Progenitor cell of endocrine pancreas (in vitro differentiated cells): ENCODE measurements at places on chromosomes 2 and 18.

GRCh38 chr2:189312643-189313042, 128.6 kb upstream of the WDR75 start:
- no peak for DNase-seq

GRCh38 chr2:67459761-67460160, 62.6 kb downstream of the ETAA1 start:
- DNase-seq: no peak

GRCh38 chr2:83850071-83850725, 608.9 kb downstream of the SUCLG1 start:
- no peak for DNase-seq

GRCh38 chr2:88754585-88755320, 63.3 kb downstream of the RPIA start:
- DNase-seq: no peak

DNA sequence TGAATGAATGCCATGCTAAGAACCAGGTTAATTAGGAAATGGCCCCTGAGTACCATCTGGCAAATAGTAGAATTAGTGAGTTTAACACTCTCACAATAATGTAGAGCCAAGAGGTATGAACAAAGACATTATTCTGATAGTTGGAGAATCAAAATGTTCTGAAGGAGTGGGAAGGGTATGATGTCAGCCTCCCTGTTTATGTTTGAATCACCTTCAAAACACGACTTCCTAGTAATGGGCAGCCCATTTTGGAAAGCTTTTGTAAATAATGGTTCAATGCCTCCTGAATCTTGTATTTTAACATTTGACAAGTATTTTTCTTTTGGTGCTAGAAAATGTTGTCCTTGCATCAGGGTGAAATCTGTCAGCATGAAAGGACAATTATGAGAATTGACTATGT, 108.3 kb downstream of the DSEL start:
- DNase-seq: no peak

DNA sequence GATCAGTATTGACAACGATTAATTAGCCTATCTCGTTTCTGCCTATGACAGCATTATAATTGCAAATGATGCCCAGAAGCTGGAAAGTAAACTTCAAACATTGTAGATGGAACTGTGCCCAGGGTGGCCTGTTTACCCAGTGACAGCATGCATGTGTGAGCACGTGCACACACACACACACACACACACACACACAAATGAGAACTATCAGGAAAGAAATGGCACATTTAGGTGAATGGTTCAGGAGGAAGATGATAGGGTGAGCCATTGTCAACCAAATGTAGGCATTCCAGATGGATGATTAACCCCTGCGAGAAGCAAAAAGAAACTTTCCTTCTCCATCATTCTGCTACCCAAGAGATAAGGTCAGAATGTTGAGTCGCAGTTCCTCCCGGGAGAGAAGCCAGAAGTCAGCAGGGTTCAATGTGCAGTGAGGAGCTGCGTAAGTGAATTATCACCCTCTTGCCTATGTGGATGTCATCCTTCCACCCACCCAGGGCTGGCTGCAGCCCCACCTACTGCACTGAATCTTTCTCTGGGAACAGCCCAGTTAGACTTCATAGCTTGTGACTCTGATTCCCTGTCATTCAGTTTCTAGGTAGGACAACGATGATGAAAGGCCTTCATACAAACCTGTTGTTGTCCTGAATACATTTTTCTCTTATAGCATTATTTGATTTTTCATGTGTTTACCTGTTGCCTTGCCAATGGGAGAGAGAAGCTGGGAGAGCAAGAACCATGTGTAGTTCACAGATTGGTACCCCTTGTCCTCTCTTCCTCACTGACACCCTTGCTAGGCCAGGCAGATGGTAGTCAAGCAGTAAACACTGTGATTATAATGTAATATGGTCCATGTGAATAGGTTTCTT, 3.5 kb upstream of the APOB start:
- no peak for DNase-seq

- no peak for DNase-seq
These were observed 21.4 kb downstream of the SLC3A1 start for GRCh38 chr2:44296653-44297052.

DNA sequence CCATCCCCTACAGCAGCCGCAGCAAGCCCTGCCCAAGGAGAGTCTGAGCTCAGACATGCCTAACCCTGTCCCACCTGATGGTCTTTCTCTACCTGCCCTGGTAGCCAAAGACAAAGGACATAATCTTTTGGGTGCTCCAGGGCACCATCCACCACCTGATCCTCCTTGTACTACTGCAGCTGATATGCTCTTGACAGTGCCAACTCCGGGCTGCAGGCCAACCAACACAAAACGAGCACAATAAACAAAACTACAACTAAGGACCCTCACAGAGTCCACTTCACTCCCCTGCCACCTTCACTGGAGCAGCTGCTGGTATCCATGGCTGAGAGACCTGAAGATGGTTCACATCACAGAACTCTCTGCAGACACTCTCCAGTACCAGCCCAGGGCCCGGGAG, 106.3 kb downstream of the GRB14 start:
- no peak for DNase-seq
